NCI-H1417 treated with DMSO at 0.1 percent for 48 hours (cell line): ENCODE measurements at places on chromosomes 5 and 9.

- no peak for DNase-seq
Observed at GRCh38 chr5:131525805-131526204, 109.2 kb downstream of the RAPGEF6 start.

DNA sequence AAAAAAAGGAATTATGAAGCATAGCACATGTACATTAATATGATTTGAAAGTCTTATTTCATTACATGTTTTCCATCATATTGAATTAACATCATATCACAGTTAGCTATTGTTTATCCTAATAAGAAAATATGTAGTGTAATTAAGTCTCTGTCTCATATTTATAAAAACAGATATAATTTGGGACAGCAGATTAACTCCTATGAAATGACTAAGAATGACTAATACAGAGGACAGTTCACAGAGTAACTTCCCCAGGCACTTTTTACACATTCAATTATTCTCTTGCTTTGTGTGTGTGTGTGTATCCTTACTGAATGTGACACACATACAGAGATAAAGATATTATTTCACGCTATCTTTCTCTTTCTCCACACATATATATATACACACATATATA lies 2400.9 kb upstream of the C9orf72 start:
- no peak for DNase-seq

DNA sequence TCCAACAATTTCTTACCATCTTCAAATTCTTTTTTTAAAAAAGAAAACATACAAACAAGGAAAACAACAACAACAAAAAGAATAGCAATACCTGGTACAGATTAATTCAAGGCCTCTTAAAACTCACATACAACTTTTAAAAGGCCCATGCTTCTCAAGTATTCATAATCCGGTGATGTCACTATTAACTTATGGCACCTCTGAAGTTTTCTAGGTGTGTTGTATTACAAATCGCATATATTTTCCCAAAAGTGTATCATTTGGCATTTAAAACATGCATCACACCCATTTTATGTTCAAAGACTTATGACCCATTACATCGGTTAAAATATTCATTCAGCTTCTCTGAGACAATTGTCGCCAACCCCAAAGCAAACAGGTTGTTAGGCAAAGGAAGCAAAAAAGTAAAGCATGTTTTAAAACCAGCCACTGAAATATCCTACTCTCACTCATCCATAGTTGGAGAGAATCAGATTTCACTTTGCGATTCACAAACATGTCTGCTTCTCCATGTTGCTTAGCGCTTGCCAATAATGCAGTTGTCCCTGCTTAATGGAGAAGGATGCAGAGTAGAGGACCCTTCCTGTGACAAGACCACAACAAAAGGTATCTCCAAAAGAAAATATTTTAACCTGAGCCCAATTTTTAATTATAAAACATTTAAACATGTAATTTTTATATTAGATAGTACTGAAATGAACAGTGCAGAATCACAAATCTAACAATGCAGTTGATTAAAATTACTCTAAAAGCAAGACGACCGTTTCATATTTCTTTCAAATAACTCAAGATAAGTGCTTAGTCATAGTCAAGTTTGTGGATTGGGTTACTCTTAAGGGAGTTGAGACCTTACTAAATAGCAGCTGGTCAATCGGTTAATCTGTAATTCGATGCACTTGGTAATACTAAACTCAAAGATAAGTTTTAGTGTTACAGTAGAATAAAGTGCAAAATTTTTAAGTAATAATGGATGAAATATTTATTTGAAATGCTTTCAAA lies 1.6 kb downstream of the SKP1 start:
- no peak for DNase-seq

- DNase-seq = no peak
Observed at GRCh38 chr5:180990086-180990881, 1.6 kb downstream of the BTNL3 start.

DNA sequence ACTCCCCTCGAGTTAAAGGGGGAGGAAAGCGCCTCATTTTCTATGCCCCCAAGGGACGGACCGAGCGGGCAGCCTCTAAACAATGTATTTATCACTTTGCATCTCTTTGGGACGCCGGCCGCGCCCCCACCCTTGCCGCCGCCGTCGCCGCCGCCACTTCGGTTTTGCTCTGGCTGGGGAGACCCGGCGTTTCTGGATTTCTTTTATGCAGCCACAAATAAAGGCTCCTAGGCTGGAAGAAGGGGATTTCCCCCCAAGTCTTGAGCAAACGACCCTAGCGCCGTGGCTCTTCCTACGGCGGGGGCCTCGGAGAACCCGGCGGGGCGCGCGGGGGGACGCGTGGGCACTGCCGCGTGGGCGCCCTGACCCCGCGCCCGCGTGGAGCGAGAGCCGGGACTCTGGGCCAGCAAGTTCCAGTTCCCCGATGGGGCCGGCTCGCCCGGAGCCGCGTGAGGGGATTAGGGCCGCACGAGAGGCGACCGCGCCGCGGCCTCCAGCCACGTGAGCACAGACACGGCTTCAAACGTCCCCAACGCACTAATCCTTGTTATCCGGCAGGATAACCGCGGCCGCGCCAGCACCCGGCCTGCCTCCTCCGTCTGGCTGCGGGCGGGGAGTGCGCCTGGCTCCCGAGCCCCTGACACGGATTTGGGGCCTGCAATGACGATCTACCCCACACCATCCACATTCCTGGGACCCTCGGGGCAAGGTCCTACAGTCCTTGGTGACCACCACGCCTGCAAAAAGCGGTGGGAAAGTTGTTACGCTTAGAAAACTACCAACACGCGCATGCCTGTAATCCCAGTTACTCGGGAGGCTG lies 7.9 kb upstream of the NEUROG1 start:
- DNase-seq = no peak

- no peak for DNase-seq
Observed at GRCh38 chr9:133105461-133105770, 15.6 kb downstream of the RALGDS start.

DNA sequence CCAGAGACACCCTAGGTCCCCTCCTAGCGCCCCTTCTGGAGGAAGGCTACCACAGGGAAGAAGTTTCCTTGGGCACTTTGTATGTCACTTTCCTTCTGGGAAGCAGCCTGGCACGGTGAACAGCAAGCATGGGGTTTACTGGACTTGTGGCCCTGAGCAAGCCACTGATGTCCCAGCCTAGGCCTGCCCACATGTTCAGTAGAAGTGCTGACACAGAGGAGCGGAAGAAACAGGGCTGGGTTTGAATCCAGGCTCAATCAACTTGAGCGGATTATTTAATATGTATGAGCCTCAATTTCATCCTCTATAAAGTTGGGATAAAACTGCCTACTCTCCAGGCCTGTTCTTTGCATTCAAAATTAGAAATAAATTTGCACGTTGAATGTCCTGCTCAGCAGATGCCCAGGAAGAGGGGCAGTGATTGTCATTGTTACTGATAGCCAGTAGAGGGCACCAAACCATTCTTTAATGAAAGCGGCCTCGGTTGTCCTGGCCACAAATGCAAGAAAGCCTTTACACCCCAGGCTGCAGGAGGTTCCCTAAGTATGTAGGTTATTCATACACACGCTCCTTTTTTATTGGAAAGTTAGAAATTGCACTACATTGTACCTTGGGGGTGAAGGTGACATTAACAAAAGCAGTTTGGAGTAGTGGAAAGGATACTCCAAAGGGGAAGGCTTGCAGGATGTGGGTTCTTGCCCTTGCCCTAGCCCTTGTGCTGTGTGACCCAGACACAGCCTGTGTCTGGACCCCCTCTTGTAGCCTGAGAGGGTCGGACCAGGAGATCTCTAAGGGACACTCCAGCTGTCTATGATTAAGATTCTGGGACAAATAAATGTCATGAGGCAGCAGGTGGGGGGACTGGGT lies 13.4 kb upstream of the XPA start:
- DNase-seq = peak; percentile 55

- no peak for DNase-seq
Observed at GRCh38 chr9:37371565-37372464, 50.7 kb upstream of the GRHPR start.

DNA sequence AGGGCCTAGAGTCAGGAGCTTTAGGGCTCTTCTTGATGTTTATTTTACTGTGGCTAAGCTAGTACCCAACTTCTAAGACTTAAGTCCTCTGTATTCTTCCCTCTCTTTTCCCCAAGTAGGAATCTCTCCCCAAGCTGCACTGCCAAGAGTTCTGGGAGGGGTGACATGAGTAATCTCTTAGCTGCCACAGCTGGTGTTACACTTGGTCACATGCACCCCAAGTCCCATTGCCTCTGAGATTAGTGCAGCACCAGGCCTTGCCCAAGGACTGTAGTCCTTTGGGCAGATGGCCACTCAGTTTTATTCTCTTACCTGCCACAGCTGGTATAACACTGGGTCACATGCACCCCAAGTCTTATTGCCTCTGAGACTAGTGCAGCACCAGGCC lies 114.7 kb upstream of the RIOK2 start:
- no peak for DNase-seq

- no peak for DNase-seq
Observed at GRCh38 chr5:59767681-59768151, 125.8 kb downstream of the PDE4D start.

- DNase-seq = no peak
Observed at GRCh38 chr9:69213647-69214046, 39.6 kb downstream of the TJP2 start.

- no peak for DNase-seq
Observed at GRCh38 chr5:131193106-131193505, 22.4 kb downstream of the LYRM7 start.

GRCh38 chr5:148687427-148687826 lies 33.1 kb upstream of the HTR4 start:
- DNase-seq = no peak

DNA sequence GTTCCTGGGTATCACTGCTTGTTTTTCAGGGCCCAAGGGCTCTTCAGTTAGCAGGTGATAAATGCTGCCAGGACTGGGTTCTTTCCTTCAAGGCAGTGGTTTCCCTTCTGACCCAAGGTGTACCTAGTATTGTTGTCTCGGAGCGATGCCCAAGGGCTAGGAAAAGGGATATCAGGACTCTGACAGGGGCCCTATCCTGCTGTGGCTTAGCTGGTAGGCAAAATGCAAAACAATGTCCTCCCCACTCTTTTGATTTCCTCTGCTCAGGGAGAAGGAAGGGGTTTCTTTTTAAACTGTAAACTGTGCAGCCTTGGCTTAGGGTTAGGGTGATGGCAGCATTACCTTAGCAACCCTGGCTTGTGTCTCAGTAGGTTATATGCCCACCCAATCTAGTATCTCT lies 508.8 kb upstream of the CTNND2 start:
- DNase-seq = no peak

DNA sequence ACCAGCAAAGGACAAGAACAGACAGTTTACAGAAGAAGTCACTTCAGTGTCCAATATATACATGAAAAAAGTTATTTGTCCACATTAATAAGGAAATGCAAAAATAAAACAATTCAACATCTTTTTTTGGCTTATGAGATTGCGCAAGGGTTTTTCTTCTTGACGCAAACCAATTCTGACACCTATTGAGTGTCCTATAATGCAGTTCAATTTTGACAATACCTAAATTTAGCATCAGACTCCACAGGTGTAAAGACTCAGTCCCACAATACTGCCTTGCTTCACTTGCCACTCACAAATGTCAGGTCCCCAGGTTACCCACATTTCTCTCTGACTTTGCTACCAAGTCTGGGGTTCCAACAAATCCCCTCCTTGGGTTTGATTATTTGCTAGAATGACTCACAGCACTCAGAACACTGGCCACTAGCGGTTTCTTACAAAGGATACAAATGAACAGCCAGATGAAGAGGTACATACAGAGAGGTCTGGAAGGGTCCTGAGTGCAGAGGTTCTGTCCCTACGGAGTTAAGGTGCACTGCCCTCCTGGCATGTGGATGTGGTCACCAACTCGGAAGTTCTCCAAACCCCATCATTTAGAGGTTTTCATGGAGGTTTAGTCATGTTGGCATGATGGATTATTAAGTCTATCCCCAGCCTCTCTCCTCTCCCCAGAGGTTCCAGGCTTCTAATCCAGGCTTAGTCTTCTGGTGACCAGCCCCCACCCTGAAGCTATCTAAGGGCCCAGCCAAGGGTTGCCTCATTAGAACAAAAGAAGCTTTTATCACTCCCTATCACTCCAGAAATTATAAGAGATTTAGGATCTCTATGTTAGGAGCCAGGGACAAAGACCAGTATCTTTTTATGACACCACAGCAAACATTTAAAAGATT lies 27.0 kb upstream of the SLC22A5 start:
- no peak for DNase-seq

GRCh38 chr9:133463234-133463863 lies 3.6 kb downstream of the CACFD1 start:
- no peak for DNase-seq

- no peak for DNase-seq
Observed at GRCh38 chr5:80987078-80987766, 27.1 kb downstream of the RASGRF2 start.

DNA sequence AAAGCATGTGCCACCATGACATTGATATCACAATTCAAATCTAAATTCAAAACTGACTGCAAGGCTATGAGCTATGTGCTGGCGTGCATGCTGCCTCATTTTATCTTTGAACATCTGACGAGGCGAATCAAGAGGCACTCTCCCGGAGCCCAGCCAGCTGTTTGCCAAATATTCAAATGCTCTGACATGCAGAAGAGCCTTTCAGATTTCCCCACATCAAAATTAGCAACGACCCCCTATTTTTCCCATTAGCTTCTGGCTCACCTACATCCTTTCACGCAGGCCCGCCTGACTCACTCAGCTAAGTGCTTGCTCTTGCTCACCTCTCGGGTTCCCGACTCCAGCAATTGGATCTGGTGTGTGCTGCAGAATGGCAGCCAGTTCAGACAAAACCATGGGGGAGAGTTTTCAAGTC lies 159.0 kb downstream of the NR2F1-AS1 start:
- no peak for DNase-seq

GRCh38 chr5:38825494-38825893 lies 20.3 kb upstream of the OSMR start:
- DNase-seq = no peak

- no peak for DNase-seq
Observed at GRCh38 chr5:54463713-54464112, 8.2 kb downstream of the HSPB3 start.

- no peak for DNase-seq
Observed at GRCh38 chr5:143134900-143135299, 268.6 kb downstream of the NR3C1 start.

GRCh38 chr5:171721464-171721863 lies 64.2 kb upstream of the SMIM23 start:
- no peak for DNase-seq

DNA sequence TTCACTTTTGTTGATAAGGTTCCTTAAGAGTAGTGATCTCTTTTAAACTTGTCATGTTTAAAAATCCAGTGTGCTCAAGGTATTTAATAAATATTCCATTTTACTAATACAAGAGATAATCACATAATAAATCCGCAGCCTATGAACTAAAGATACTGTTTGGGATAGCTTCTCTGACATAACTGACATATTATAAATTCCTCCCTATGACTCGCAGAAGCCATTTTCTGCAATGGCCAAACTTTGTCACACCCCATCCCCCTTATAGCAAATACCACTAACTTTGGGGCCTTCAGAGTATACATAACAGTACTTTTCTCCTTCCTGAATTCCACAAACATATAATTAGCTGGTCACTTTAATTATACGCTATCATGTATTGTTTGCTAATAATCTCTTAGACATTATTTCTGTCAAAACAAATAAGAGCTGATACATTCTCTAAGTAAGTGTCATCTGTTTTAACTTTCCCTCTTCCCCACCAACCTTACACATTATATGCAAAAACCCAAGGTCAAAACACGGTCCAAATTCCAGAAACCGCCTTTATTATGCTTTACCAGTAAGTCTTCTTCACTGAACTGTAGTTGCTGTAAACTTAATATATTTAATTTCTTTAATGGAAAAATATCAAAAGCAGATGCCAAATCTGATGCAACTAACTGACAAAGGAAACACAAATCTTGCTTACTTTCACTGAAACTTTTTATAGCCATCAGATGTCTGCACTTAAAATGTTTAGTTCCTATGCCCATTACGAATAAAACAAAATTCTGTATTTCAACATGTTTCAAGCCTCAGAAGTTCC lies 971 bp downstream of the TMEM267 start:
- DNase-seq = no peak

GRCh38 chr5:101112645-101113044 lies 209.6 kb upstream of the ST8SIA4 start:
- DNase-seq = no peak
